T-helper 17 cell (primary cell): ENCODE measurements at places on chromosomes 1 and 21. TPM values are rescaled to one million over a fixed set of nuclear protein-coding genes. Genes with fewer than 3 reads are reported as not detected.

Gene PPFIA4
- 0.81 TPM for total RNA-seq

Gene PRUNE1
- 30.0 TPM for total RNA-seq

Gene CRYZL1
- total RNA-seq: 23.2 TPM

Gene DCST1
- 0.23 TPM for total RNA-seq

Gene CHRNB2
- not detected for total RNA-seq

Gene LRRIQ3
- total RNA-seq: 0.34 TPM

Gene CD164L2
- not detected for total RNA-seq

Gene SPRR1B
- total RNA-seq: not detected

GRCh38 chr1:178393370-178393769 is 103.4 kb downstream of the CLEC20A start:
- no peaks in the 10 kb centered on the region for H3K36me3 ChIP-seq
- H3K27me3 ChIP-seq: peaks cover 11% of the 10 kb centered on the region
- H3K4me1 ChIP-seq: no peaks in the 10 kb centered on the region
- no peak for DNase-seq
- no peak overlapping the region for H3K27ac ChIP-seq

DNA sequence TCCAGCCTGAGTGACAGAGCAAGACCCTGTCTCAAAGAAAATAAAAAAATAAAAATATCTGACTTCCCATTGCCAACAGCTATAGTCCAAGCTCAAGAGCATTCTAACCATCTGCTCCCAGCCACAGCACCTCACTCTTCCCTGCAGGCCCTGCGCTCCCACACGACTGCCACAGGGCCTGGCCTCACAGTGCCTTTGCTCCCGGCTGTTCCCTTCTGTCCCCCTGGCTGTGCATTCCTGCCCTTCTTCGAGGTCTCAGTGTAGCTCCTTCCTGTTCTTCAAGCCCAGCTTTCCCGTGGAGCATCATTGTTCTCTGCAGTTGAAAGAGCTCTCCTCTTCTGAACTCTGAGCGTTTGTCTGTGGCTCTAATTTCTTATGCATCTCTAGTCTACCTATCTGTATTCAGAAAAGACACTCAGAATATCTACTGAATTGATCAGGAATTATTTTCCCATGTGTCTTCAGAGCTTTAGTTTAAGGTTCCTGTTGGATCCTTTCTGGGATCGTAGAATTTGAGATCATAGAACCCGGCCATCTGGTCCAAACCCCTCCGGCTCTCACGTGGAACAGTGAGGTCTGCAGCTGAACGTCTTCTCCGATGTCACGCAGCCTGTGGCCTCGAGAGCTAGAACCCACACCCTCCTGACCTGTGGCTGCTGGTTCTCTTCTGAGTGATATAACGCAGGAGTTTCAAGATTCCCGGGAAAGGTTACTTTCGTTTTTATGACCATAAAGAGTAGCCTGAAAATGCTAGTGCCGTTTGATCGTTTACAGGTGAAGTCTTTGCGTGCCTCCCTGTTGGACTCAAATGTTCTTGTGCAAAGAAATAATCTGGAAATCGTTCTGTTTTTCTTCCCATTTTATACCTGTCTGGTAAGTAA is 54.4 kb downstream of the DOP1B start:
- H3K27me3 ChIP-seq: no peaks in the 10 kb centered on the region
- H3K36me3 ChIP-seq: peaks cover 8% of the 10 kb centered on the region
- peaks cover 9% of the 10 kb centered on the region for H3K4me1 ChIP-seq
- DNase-seq: no peak

GRCh38 chr1:205925736-205926135 is 17.5 kb downstream of the SLC26A9 start:
- peaks cover 37% of the 10 kb centered on the region for H3K27me3 ChIP-seq
- no peak overlapping the region for H3K27ac ChIP-seq
- no peak overlapping the region for H3K4me3 ChIP-seq
- no peak for DNase-seq
- H3K4me1 ChIP-seq: peaks cover 6% of the 10 kb centered on the region

DNA sequence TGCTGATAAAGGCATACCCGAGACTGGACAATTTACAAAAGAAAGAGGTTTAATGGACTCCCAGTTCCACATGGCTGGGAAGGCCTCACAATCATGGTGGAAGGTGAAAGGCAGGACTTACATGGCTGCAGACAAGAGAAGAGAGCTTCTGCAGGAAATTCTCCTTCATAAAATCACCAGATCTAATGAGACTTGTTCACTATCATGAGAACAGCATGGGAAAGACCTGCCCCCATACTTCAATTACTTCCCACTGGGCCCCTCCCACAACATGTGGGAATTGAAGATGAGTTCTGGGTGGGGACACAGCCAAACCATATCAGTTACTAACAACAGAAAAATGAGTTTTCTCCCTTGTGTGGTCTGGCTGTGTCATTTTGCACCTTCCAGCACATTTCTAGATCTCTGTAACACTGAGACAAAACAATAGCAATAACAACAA is 741.4 kb downstream of the KCNT2 start:
- no peak overlapping the region for H3K27ac ChIP-seq
- H3K36me3 ChIP-seq: no peaks in the 10 kb centered on the region
- H3K27me3 ChIP-seq: no peaks in the 10 kb centered on the region
- no peak for DNase-seq

- H3K27ac ChIP-seq: no peak overlapping the region
- peaks cover 3% of the 10 kb centered on the region for H3K36me3 ChIP-seq
- no peak for DNase-seq
- H3K4me1 ChIP-seq: no peaks in the 10 kb centered on the region
Observed at GRCh38 chr1:18411820-18412641, 68.7 kb upstream of the KLHDC7A start.

DNA sequence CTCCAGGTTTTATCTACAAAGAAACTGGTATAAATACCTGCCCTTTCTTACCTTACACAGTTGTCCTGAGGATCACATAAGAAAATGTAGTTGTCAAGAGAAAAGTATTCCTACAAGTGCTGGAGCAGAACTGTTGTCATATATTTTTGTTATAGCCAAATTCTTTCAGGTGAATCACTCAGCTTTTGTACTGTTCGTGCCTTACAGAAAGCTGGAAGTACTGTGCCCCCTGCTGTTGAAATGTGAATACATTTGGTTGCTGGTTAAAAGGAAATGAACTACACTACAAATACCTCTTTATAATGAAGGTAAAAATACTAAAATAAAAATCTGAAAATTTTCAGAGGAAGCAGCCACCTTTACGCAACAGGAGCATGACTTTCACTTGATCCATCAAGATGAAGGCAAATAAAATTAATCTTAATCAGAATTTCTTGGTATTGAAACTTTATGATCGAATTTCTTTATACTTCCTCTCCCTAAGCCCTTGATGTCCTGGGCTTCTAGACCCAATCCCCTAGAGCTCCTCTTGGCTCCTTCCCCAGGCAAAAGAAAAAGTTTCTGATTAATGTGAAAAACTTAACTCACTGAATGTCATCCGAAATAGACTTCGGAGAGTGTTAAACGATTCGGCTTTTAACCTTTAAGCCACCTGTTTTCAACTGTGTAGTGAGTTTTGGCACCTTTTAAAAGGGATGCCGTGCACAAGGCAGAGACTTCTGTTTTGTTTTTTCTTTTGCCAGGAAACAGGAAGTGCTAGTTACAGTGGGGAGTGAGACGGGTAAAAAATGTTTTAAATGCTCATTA is 12.5 kb downstream of the CHML start:
- DNase-seq: no peak
- H3K36me3 ChIP-seq: peaks cover 2% of the 10 kb centered on the region
- no peaks in the 10 kb centered on the region for H3K27me3 ChIP-seq
- no peak overlapping the region for H3K4me3 ChIP-seq
- H3K27ac ChIP-seq: peak overlapping the region; percentile 8

- no peaks in the 10 kb centered on the region for H3K27me3 ChIP-seq
- peak overlapping the region; percentile 14 for H3K27ac ChIP-seq
- no peak for DNase-seq
- H3K4me3 ChIP-seq: no peak overlapping the region
- H3K36me3 ChIP-seq: peaks cover 2% of the 10 kb centered on the region
Observed at GRCh38 chr21:43801006-43801783, 11.8 kb downstream of the RRP1 start.

GRCh38 chr21:30613836-30614235 is at the start of gene KRTAP6-1:
KRTAP6-1 (minus strand) TSS chr21:30613930; CDS start chr21:30613904, 26 bp downstream.
- H3K4me1 ChIP-seq: no peaks in the 10 kb centered on the region
- H3K27me3 ChIP-seq: no peaks in the 10 kb centered on the region
- no peak within 1 kb of the TSS for H3K4me3 ChIP-seq
- no peaks in the 10 kb centered on the region for H3K36me3 ChIP-seq
- H3K27ac ChIP-seq: no peak within 1 kb of the TSS
- DNase-seq: no peak

GRCh38 chr1:117671781-117672501 is 66.1 kb downstream of the TENT5C start:
- H3K27ac ChIP-seq: peak overlapping the region; percentile 27
- peaks cover 4% of the 10 kb centered on the region for H3K27me3 ChIP-seq
- peaks cover 19% of the 10 kb centered on the region for H3K4me1 ChIP-seq
- no peak overlapping the region for H3K4me3 ChIP-seq
- H3K36me3 ChIP-seq: no peaks in the 10 kb centered on the region

GRCh38 chr1:244254467-244254866 is 197.2 kb downstream of the ADSS2 start:
- peaks cover 5% of the 10 kb centered on the region for H3K4me1 ChIP-seq
- no peak overlapping the region for H3K27ac ChIP-seq
- H3K4me3 ChIP-seq: no peak overlapping the region

DNA sequence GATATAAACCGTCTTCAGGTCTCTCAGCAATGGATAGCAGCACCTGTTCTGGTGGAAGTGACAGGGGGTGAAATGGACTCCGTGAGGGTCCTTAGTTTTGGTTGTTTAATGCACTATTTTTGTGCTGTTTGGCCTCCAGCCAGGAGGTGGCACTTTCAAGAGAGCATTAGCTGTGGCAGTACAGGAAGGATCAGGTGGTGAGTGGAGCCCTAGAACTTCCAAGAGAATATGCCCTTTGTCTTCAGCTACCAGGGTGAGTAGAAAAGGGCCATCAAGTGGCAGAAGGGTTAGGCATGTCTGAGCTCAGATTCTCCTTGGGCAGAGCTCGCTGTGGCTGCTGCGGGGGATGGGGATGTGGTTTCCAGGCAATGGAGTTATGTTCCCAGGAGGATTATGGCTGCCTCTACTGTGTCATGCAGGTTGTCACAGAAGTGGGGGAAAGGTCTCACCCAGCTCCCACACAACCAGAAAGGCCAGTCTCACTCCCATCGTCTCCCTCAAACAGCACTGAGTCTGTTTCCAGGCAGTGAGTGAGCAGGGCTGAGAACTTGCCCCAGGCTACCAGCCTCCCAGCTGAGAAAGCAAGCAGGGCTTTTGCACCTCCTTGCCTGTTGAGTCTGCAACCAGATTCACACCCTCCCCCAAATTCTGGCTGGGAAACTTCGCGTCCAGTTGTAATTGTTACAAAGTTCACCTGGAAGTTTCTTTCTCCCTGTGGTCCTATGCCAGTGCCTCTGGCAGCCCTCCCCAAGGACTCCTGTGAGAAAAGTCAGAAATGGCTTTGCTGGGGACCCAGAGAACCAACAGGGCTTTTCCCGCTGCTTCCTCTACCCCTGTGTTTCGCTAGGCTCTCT is 39.1 kb upstream of the TTLL7 start:
- H3K27me3 ChIP-seq: peaks cover 21% of the 10 kb centered on the region
- no peaks in the 10 kb centered on the region for H3K4me1 ChIP-seq
- H3K4me3 ChIP-seq: no peak overlapping the region
- peaks cover 3% of the 10 kb centered on the region for H3K36me3 ChIP-seq
- no peak for DNase-seq
- H3K27ac ChIP-seq: no peak overlapping the region

DNA sequence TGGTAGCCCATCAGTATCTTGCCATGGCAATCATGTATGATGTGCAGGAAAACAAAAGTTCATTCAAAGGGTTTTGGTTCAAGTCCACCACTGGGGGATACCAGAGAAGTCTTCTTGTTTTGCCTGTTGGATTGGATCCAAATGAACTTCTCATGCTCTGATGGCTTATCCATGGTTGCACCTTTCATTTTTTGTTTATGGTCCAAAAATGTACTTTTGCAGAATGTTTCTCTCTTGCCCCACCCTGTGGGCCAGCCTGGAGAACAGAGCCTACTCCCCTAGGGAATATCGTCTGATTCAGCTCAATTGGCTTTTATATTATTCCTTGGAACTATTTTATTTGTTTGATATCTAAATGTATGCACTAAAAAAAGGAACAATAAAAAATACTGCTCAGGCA is 20.1 kb upstream of the CLCA1 start:
- H3K4me1 ChIP-seq: peaks cover 10% of the 10 kb centered on the region
- H3K4me3 ChIP-seq: no peak overlapping the region
- peaks cover 13% of the 10 kb centered on the region for H3K27me3 ChIP-seq
- DNase-seq: no peak
- H3K27ac ChIP-seq: no peak overlapping the region

- H3K4me3 ChIP-seq: no peak overlapping the region
- no peaks in the 10 kb centered on the region for H3K36me3 ChIP-seq
- no peak overlapping the region for H3K27ac ChIP-seq
- no peaks in the 10 kb centered on the region for H3K4me1 ChIP-seq
- no peak for DNase-seq
Observed at GRCh38 chr1:53604291-53604919, 134.6 kb downstream of the GLIS1 start.
